Spleen (tissue), 13 donors: ENCODE measurements at places on chromosomes 1 and 21. TPM values are rescaled to one million over a fixed set of nuclear protein-coding genes. Genes with fewer than 3 reads are reported as not detected.

The ZNF648 gene
- total RNA-seq: not detected

The AMPD1 gene
- total RNA-seq: 1.8 TPM

The PADI1 gene
- 0.76 TPM for total RNA-seq

The LEFTY2 gene
- 0.54 TPM for total RNA-seq

The PCBP3 gene
- total RNA-seq: 21.3 TPM

The CYYR1 gene
- 48.9 TPM for total RNA-seq

The KCNE2 gene
- total RNA-seq: not detected

The SELENON gene
- total RNA-seq: 56.3 TPM

The RXRG gene
- total RNA-seq: not detected

The MASP2 gene
- not detected for total RNA-seq

The S100A9 gene
- 2,908 TPM for total RNA-seq

The HSD3B2 gene
- not detected for total RNA-seq

The TEDDM1 gene
- not detected for total RNA-seq

The FCRL4 gene
- total RNA-seq: 3.8 TPM

The RUNX3 gene
- total RNA-seq: 52.9 TPM

The OR2W3 gene
- total RNA-seq: 4.2 TPM

The RYR2 gene
- total RNA-seq: 4.7 TPM

The INSRR gene
- total RNA-seq: not detected

The FNDC5 gene
- not detected for total RNA-seq

The SAMSN1 gene
- 51.1 TPM for total RNA-seq

The SWT1 gene
- 7.3 TPM for total RNA-seq

The SLC26A9 gene
- total RNA-seq: not detected

The TP73 gene
- total RNA-seq: 4.3 TPM

The LYPD8 gene
- total RNA-seq: 0.54 TPM

The DIRAS3 gene
- 1.1 TPM for total RNA-seq

The MIXL1 gene
- 2.0 TPM for total RNA-seq

The AADACL3 gene
- total RNA-seq: not detected
